ENCODE measurements at places on chromosomes 5 and 9.

DNA sequence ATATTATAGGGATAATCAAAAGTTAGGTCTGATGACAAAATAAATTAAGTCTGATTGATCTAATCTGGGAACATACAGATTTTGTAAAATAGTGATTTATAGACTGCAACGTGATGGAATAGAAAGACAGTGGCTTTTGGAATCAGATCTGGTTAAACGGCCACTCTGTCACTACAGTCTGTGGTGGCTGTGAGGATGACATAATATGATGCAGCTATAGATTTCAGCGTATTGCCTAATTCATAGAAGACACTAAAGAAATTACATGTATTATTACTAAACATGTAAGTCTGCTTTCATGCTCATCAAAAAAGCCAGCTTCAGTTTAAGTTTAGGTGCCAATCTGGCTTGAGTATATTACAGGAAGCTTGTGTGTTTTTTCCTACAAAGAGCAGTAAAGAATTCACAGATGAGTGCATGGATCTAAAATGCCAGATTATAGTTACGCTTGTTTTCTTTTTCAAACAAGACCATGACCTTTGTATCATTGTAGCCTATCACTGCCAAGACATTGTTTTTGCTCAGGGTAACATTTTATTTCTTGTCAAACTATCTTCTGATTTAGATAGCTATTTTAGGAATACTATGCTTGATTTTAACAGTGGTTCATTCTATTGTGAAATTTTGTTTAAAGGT, 25.7 kb downstream of the CPEB4 start:
- DNase-seq = no peak

DNA sequence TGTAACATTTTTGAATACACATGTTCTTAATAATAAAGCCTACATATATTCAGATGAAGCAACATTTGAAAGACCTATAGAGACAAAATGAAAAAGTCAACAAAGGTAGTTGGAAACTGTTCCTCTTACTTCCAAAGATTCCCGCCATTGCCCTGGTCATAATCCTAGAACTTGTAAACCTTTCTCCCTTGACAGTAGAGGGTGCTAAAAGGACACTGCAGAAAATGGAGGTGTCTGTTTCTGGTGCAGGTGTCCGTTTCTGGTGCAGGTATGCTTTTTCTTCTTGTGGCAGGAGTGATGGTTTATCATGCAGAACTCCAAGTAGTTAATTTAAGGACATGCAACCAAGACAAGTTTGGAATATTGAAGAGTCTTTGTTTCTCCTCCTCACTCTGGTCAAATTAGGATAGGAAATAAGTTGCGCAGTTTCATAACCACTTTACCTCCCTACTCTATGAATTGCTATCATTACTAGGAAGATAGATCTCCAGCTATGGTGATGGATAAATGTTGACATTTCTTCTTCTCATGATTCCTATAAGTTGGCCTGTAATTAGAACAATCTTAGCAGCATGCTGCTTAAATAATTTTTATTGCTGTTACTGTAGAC, 56.0 kb upstream of the FAM174A start:
- DNase-seq = no peak

DNA sequence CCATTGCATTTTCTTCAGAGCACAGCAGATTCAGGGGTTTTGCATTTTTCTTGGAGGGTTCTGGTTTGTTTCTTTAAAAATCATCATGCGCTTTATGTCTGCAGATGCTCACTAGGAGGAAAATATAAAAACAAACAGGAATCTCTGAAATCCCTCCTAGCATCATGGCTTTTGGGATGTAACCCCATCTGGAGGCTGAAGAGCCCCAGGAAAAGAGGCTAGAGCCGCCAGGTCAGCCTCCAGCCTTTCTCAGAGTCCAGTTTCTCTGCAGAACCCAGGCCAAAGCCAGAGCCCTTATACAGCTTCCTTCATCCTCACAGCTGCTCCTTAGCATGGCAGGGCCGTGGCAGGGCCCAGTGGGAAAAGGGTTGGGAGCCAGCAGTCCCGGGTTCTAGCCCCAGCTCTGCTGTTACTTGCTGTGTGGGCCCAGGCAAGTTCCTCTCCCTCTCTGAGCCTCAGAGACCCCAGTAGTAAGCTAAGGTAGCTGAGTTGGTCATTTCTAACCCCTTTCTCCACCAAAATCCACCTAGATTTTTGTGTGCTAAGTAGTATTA, 62.1 kb downstream of the PAX5 start:
- DNase-seq = no peak

GRCh38 chr9:76852026-76852425, 53.9 kb downstream of the PRUNE2 start:
- DNase-seq = no peak

- no peak for DNase-seq
Measured at GRCh38 chr5:128796506-128796905, 168.8 kb upstream of the SLC27A6 start.

- DNase-seq = no peak
Measured at GRCh38 chr5:66498791-66499207, 97.4 kb upstream of the MAST4 start.

GRCh38 chr5:179794575-179794974, 789 bp downstream of the LTC4S start:
- no peak for DNase-seq

DNA sequence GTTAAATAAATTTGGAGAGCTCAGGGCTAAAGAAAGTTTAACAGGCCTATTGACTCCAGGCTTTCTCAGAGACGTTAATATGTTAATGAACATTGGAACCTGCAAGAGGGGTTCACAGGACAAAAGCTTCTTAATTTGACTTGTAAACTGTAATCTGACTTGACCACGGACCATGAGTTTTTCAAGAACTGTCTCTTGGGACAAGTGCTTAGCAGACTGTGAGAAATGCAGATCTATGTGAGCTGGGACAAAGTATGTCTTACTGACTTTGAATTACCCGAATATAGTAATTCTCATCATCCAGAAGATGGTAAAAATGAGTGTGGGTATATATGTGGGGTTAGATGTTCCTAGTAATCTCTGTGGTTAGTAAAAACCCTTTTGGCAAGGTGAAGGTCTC, 186.6 kb downstream of the ATP10B start:
- no peak for DNase-seq

- DNase-seq = no peak
Measured at GRCh38 chr5:118990582-118990981, 2.2 kb upstream of the DTWD2 start.

GRCh38 chr5:34919077-34919476, 3.6 kb downstream of the BRIX1 start:
- no peak for DNase-seq

DNA sequence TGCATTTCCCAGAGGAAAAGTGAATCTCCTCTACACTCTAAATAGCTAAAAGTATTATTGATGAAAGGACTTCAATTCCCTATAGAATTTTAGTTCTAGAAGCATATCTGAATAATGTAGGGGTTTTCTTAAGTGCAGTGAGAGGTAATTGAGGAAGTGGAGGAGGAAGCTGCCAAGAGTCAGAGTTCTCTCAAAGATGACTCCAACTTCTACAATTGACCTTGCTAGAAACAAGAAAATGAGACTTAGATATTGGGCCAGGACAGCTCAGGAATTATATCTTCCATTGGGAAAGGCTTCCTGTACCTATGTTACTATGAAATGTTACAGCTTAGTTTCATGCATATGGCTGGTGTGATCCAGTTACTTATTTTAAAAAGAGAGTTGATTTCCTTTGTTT, 10.4 kb upstream of the F2R start:
- no peak for DNase-seq

GRCh38 chr9:96686638-96687335, 31.7 kb upstream of the PRXL2C start:
- peak; percentile 73 for DNase-seq

- peak; percentile 95 for DNase-seq
Measured at GRCh38 chr9:136849038-136849959, at the start of gene PHPT1. PHPT1 (plus strand) TSS chr9:136849409; CDS start chr9:136849431, 22 bp downstream.

GRCh38 chr5:108590799-108591198, 156.9 kb upstream of the FER start:
- no peak for DNase-seq

DNA sequence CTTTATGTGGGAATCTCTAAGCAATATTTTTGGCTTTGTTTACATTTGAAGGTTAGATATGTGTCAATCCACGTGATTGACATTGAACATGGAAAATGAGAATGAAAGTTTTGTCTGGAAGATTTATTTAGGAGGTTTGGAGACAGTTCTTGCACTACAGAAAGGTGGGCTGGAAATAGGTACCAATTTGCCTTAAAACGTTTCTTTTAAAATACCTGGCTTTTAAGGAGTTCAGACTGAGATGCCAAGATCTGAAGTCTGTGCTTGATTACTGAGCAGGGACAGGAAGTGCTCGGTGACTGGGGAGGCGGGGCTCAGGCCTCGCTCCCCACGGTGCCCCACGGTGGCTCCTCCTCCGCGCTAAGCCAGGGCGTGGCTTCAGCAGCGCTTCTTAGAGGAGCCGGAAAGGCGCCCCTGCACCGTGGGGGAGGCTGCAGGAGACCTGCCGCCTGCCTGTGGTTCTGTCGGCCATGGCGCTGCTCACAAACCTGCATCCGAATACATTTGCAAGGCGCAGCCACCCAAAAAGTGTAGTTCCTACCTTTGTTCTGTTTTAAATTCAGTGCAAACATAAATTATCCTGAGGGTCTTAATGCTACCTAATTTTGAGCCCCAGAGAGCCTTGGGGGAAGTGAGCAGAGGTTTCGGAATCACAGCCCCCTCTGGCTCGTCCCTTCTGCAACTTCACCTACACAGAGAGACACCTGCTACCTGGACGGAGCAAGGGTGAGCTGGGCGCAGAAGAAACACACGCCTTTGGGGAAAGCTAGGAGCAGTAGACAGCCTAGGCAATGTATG, 49.2 kb downstream of the USP20 start:
- DNase-seq = peak; percentile 94

- no peak for DNase-seq
Measured at GRCh38 chr9:38233343-38233742, 159.2 kb upstream of the ALDH1B1 start.

DNA sequence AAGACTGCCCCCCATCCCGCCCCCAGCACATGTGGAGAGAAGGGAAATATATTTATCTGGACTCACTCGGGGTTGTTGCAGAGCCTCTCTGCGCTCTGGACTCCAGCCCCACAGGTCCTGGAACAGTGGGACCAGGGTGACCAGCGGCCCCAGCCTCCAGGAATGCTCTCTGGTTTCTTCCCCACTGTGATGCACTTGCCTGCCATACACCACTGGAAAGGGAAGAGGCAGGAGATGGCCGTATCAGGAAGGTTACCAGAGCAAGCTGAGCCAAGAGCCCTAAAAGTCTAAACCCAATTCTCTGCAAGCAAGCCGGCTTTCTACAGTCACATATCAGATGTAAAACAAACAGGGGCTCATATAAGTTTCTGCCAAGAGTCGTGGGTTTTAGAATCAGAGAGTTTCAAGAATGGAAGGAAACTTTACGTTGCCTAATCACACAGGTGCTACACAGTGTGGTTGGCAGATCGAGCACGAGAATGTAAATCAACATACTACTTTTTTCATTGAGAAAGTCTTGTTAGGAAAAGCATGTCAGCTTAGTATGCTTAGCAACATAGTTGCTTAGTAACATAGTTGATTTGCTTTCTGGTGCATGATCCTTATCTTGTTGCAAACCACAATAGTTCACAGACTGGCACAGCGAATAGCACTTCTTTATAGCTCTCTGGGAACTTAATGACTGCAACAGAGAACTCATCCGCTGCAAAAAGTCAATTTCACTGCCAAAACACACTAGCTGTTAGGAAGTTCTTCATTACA, 201.2 kb downstream of the TARS1 start:
- DNase-seq = no peak

- no peak for DNase-seq
Measured at GRCh38 chr9:109817146-109817845, 37.3 kb downstream of the PALM2AKAP2 start.

DNA sequence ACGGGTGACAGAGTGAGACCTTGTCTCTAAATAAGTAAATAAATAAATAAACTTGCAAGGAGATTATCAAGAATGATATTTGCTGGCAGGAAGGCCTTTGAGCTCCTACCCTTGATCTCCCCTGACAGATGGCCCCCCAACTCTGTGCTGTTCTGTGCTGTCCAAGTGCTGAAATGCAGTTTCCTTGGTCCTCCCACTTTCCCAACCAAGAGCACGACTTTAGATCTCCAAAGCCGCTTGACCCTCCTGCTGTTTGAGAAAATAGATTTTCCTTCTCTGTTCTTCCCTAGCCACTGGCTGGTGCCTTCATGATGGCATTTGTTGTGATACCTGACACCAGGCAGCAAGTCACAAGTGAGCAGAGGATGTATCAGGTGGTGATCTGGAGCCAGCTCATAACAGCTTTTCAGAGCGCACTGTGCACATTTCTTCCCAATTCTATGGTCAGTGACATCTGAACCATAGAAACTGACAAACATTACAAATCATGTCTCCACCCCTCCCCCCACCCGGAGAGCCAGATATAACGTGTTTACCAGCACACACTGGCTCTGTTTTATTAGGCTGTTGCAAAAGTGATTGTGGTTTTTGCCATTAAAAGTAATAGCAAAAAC, 80.0 kb upstream of the PUM3 start:
- no peak for DNase-seq

DNA sequence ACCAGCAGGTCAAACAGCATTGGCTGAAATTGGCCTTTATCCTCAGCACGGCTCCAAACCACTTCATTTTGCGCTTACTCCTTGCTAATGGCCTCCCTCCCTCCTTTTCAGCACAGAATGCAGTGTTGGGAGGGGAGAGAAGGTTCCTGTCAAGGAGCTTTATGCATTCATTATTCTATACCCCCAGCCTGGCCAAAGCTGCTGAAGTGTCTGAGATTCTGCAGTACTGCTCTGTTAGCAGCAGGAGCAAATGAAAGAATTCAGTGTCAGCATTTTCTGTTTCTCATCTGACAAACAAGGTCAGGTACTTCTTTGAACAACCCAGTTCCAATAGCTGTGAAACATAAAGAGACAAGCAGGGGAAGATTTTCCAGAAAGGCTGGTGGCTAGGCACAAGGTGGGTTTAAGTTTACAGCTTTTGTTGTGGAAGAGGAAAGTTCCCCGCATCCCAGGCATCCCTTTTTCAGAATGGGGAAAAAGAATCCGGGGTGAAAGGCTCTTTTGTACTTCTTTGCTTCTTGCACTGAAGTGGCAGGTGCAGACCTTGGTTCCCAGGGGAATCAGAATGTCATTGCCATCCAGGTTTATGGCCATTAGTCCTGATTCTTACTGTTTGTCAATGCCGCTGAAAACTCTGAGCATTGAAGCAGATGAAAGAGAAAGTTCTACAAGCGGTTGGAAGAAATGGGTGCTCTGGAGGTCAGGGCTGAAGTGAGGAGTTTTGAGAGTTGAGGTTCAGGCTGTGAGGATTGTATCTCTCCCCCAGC, 109.3 kb upstream of the APC start:
- no peak for DNase-seq

GRCh38 chr9:98306384-98307145, 51.1 kb upstream of the TBC1D2 start:
- no peak for DNase-seq
